ENCODE measurements at places on chromosomes 1 and 21.

DNA sequence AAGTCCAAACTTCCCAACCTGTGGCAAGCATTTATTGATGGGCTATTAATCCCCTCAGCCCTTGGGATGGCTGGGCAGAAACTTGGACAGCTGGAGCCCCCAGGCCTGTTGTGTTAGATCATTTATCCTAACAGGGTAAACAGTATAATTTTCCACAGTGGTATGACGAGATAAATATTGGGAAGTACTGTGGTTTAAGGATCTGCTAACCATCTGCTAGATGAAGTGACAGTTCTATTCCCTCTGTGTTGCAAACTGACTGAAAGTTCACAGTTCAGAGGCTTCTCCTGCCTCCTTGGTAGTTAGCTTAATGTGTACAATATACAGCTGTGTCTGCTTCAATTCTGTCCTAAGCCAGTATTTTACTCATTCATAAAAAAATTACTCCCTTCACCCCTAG lies 127.5 kb upstream of the CHODL start:
- DNase-seq = no peak

DNA sequence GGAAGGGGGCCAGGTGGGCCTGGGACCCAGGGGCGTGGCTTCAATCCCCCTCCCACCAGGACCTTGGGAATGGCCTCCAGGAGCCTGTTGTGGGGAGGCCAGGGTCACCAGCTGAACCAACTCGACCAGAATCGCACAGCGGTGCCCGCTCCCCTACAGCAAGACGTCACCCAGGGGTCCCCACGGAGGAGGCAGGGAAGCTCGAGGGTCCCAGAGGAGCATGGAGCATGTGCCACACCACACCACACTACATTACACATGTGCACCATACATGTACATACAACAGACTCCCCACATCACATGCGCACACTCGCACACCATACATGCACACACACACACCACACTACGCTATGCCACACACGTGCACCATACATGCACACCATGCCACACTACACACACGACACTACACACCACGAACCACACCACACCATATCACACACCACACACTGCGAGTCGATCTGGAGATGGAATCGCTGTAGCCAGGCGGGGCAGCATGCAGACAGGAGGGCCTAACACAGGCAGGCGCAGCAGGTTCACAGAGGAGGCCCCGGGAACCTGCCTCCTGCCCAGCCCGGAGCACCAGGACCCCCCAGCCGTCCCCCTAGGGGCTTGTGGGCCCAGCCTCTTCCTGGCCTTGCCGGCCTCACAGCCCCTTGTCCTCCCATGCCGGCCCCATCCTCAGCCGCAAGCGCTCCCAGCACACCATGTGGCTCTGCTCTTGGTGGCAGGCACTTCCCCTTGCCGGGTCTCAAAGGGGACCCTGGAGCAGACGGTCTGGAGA lies 596 bp downstream of the ITGB2 start:
- no peak for DNase-seq

DNA sequence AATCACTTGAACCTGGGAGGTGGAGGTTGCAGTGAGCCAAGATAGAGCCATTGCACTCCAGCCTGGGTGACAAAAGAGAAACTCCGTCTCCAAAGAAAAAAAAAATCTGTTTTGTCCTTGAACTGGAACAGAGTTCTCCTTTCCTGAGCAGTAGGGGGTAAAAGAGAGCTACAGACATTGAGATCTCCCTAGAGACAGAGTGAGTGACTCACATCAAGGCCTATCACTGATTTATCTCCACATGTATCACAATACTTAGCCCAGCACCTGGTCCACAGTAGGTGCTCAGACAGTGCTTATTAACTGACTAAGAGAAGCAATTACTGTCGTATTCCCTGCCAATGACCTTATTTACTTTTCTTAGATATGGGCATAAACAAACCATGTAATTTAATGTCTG lies 354.1 kb upstream of the C1orf87 start:
- DNase-seq = no peak

GRCh38 chr1:23645338-23645737 lies 46.3 kb upstream of the RPL11 start:
- DNase-seq = no peak

DNA sequence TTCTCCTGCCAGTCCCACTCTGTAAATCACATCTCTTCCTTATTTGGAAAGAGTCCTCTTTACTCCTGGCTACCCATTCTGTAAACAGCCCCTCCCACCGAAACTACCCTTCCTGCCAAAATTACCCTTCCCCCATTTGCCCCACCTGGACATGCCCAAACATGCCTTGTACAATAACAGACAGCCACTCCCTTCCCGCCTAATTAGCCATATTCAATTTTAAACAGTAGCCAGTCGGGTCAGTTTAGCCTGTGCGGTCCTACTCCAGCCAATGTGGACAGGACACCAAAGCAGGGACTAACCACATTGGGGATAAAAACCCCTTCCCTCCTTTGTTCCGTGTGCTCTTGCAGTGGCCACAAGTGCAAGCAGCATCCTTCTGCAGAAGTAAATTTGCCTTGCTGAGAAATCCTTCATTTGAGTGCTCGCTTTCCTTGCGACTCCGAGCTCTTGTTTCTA lies 56.3 kb upstream of the MAP10 start:
- no peak for DNase-seq

DNA sequence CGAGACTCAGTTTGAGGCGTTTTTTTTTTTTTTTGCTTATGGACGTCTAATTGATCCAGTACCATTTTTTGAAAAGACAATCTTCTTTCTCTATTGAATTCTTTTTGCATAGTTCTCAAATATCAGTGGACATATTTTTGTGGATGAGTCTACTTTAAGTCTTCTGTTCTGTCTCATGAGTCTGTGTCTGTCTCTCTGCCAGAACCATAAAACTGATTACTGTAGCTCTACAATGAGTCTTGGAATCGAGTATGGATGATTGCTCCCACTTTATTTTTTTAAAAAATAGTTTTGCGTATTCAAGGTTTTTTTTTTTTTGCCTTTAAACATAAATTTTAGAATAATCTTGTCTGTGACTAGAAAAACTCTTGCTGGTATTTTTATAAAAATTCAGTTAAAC lies 323.5 kb downstream of the ZNF326 start:
- no peak for DNase-seq

GRCh38 chr1:230495076-230495475 lies 68.9 kb upstream of the PGBD5 start:
- no peak for DNase-seq

GRCh38 chr21:15275615-15276235 lies 210.9 kb upstream of the NRIP1 start:
- DNase-seq = no peak

DNA sequence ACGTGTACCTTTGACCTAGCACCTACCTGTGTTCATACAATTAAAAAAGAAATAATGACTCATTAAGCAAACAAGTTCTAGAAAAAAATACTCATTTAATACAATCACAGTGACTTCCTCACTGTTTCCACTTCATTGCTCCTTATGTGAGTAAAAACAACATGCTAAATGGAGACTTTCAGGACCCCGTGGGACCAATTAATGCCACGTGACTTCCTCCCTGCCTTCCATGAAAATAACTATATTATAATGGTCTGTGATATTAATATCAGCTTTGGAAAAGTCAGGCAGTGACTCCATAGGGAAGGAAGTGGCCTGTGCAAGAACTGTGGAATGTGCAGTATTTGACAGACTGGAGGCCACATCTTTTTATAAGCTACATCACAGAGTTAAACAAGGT lies 337.8 kb downstream of the HLX start:
- DNase-seq = no peak

GRCh38 chr1:82317671-82318070 lies 516.9 kb downstream of the ADGRL2 start:
- DNase-seq = peak; percentile 9

Measured in H4 (cell line).